ENCODE measurements at places on chromosomes 6 and 20.

GRCh38 chr20:41306061-41306727 is 11.3 kb downstream of the ZHX3 start:
- no peak for DNase-seq

DNA sequence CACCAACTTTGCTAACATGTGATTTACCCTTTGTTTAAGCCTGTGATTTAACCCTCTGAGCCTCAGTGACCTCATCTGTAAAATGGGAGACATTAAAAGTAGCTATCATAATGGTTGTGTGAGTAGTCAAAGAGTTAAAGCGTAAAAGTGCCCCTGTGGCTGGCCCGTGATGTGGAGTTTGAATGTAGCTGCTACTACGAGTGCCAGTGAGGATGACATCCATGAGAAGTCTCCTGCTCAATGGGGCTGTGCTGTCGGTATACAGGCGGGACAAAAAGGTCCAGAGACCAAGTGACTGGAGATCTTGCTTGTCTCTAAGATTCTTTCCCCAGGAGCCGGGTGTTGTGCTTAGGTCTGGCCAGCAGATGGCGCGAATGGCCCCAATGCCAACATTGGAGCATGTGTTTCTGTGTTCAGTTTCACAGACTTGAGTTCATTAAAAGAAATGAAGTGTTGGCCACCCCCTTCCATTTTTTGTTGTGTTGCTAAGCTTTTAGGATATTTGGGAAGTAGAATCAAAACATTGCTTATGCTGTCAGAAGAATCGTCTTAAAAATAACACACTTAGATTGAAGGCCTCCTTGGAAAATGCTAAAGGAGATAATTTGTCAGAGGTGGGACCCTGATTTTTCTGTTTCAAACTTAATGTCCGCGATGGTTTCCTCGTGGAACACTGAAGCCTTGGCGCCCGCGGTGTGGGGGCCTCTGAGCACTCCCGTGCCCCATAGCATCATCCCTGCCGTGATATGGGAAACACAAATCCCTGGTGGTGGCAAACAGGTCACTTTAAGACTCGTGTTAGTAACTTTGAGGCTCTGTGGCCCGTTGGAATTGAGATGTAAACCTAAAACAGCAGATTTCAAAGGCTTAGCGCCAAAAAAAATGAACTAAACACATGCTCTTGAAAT is 9.3 kb upstream of the RBM38 start:
- peak; percentile 85 for DNase-seq

GRCh38 chr6:64146094-64146493 is 510.5 kb downstream of the PHF3 start:
- no peak for DNase-seq

DNA sequence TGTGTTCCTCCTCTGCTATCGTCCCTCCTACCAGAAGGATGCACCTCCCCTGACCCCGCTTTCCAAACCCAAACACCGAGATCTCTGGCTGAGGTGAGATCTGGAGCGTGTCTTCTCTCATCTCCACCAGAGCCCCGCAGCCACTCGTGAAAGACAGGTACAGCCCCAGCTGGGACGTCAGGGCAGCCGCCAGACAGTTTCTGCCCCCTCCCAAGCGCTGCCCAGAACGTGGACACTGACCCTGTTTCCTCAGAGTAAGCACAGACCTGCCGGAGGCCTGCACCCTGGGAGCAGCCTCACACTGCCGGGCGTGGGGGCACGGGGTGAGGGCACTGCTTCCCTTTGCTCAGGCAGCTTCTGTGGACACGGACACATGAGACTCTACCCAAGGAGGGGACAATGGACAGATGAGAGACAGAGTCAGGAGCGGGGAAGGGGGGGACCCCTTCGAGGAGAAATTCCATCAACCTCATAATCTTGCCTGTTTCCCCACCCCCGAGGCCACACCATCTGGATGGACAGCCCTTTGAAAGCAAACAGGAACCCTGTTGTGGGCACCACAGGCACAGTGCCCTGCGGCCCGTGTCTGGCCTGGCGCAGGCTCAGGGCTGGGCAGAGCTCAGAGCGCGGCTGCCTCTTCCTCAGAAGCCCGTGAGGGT is 210.6 kb downstream of the DLL1 start:
- DNase-seq = no peak

DNA sequence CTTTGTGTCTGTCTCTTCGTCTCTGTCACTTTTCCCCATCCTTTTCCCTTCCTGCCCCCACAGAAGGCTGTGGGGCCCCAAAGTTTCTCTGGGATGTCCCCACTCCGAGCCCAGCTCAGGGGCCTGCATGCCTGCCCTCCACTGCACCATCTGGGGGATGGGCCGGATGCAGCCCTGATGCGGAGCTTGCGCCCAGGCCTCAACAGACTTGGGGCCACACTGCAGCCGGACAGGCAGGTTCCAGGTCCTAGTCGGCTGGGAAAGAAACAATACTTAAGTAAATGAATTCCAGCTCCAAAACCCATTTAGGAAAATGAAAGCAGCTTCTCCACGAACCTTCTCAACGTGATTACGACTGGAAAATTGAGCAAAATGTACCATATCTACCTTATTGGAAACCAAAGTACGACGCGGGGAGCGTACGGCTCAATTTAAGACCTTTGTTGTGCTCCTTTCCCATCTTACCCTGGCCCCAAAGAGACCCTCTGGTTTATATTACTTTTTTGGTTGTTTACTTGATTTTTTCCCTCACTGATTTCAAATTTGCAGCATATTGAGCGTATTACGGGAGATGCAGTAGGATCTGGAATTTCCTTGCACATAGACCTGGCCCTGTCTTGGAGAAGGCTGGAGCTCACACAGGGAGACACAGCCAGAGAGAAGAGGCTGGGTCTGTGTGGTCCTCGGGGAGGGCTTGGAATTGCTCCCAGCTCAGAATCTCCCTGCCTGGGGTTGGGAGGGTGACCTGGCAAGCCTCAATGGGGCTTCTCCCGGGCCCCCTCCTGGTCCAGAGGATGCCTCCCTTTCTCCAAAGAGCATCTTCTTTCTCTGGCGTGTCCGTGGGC is 8.0 kb downstream of the FOXC1 start:
- DNase-seq = no peak

GRCh38 chr6:36068012-36068392 is 40.4 kb downstream of the MAPK14 start:
- no peak for DNase-seq

DNA sequence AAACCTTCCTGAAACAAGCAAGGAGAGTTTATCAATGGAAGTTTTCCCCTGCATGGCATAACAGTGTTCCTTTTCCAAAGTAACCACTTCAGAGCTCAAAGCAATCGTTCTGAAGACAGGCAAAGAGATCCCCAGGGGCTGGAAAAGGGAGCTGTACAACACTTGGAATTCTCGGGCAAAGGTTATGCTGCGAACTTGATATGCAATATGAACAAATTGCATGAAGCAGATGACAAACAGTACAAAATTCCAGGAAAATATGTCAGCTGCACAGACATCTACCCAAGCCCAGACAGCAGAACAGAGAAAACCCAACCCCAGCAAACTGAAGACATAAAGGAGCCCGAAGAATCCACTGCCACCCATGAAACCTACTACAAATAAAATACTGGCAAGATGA is 18.4 kb downstream of the POPDC3 start:
- DNase-seq = no peak

GRCh38 chr6:136129365-136129764 is 120.7 kb downstream of the MTFR2 start:
- DNase-seq = no peak

- no peak for DNase-seq
Measured at GRCh38 chr20:38441916-38442315, 6.8 kb upstream of the SNHG17 start.

GRCh38 chr20:15911581-15911980 is 661.7 kb downstream of the KIF16B start:
- no peak for DNase-seq

DNA sequence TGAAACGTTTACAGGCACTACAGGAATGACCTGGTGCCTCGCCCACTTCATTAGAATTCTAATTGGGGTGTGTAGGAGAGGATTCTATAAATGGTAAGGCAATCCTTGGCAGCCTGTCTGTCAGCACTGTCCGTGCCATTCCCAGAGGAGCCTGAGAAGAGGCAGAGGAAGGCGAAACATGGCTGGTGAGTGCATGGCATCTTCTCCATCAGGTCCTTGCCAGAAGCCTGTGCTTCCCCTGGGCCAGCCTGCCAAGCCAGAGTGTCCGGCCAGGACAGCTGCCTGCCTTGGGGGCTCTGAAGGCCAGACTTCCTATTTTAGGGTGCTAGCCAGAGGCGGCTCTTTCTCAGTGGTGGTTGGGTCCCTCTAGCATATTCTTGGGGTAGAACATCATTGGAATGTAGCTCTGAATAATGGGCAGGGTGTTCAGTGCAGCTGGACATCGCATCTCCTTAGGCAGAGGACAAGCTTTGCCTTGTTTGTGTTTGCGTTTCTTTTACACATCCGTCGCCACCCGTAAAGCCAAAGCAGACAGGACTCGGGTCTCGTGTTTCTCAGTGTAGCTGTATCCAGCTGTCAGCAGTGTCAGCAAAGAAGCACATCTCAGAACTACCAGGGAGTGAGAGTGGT is at the start of gene TGM3:
TSS of gene TGM3 (plus strand) at position 116 of the 630 bp plus-strand sequence. CDS start at position 179, 63 bp downstream.
- no peak for DNase-seq

GRCh38 chr6:7730001-7730783 is 4.3 kb downstream of the BMP6 start:
- DNase-seq = no peak

DNA sequence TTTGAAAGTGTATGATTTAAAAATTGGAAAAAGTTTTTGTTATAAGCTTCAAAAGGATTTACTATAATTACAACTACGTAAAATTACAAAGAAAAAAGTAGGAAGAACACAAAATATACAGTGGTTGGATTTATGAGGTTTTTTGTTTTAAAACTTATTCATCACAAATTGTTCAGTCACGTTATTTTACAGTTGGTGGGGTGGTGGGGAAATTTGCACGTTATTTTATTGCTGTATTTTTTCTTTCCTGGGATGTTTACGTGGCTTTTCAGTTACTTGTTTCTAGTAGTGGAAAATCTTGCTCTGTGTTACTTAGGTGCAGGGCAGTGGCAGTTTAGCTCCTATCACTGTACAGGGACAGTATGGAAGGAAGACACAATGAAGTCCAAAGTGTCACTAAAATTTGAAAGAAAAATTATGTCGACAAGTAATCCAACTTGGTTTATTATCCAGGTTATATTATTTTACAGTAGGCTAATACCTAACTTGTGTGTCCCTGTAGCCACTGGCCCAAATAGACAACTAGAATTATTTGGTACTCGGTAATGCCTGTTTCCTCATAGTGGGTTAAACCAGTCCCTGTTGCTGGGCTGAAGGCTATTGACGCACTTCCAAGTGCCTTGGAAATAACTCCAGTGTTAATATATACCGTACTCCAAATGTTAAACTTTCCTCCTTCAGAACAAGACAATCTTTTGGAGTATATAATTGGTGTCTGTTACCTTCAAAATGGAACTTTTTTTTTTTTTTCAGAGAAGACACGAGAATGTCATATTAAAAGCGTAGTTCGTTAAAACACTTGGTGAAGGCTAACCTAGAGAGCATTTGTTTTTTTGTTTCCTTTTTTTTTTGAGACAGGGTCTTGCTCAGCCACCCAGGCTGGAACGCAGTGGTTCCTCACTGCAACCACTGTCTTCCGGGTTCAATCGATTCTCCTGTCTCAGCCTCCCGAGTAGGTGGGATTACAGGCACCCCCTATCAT is 4.6 kb downstream of the JARID2 start:
- DNase-seq = no peak

GRCh38 chr20:41318271-41318649 is 729 bp upstream of the ZHX3 start:
- DNase-seq = no peak

- no peak for DNase-seq
Measured at GRCh38 chr20:22985239-22985778, 49.8 kb upstream of the SSTR4 start.

DNA sequence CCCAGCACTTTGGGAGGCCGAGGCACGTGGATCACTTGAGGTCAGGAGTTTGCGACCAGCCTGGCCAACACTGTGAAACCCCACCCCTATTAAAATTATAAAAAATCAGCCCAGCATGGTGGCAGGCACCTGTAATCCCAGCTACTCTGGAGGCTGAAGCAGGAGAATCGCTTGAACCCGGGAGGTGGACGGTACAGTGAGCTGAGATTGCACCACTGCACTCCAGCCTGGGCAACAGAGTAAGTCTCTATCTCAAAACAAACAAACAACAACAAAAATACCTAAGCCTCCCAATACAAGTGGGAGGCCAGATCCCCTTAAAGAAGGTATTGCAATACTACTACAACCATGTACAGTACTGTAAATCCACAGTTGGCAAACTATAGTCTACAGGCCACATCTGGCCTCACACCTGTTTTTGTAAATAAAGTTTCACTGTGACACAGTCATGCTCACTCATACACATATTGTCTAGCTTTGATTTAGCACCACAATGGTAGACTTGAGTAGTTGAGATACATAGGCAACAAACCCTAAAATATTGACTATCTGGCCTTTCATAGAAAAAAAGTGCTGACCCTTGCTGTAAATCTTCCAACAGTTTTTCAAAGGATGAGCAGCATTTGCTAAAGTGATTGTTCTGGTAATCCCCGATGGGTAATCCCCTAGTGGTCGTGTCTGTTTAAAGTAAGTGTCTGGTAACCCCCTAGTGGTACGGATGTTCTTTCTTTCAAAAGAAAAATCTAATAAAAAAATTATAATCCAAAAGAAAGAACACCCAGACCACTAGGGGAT is 202.0 kb downstream of the RNGTT start:
- no peak for DNase-seq

DNA sequence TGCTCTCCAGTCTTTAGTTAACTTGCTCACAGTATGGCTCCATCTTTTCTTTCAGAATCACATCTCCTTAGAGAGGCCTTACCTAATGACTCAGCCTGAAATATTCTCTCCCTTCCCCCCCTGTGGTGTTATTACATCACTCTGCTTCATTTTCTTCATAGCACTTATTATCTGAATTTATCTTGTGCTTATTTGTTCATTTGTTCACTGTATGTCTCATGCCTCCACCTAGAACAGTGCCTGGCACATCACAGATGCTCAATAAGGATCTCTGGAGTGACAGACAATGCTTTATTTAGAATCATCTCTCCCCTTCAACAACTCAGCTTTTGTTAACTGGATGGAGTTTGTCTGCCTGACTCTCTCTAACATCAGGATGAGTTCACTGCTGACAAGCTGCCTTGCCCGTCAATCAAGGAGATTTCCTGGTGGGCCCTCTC is 96.6 kb upstream of the MAN1A1 start:
- no peak for DNase-seq

GRCh38 chr6:129493354-129493902 is 216.5 kb downstream of the ARHGAP18 start:
- DNase-seq = no peak

DNA sequence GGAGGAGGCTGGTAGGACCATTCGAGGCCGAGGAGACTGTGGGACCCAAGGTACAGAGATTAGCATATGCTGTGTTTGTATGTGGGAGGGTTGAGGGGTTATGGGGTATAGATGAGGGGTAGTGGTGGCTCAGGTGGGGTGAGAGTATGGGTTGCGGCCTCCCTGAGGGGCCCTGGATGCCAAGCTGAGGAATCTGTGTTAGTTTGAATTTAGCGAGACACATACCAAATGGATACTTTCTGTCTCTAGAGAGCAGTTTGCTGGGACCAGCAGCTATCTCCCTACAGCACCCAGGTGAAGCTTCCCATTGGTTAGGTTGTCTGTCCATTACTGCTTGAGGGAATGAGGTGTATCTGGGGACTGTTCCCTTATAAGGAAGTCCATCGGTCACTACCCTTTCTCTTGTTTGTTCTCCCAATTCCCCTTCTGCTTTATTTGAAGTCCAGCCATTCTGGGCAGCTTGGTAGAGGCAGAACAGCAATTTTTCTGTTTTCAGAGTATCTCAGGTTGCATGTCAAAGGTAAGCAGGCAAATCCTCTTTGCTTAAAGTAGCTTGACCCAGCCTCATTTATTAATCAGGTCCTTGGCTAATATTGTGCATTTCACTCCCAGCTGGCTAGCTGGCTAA is 15.2 kb downstream of the CHMP4B start:
- DNase-seq = no peak

- DNase-seq = no peak
Measured at GRCh38 chr6:24429146-24429545, 26.4 kb downstream of the MRS2 start.

All from Peyer's patch (tissue), 4 donors.